Left colon (tissue), 2 donors: ENCODE measurements at places on chromosomes 2 and 18. TPM values are rescaled to one million over a fixed set of nuclear protein-coding genes. Genes with fewer than 3 reads are reported as not detected.
A peak's percentile ranks its signal among the peaks of the same experiment; 100 is the strongest.

DNA sequence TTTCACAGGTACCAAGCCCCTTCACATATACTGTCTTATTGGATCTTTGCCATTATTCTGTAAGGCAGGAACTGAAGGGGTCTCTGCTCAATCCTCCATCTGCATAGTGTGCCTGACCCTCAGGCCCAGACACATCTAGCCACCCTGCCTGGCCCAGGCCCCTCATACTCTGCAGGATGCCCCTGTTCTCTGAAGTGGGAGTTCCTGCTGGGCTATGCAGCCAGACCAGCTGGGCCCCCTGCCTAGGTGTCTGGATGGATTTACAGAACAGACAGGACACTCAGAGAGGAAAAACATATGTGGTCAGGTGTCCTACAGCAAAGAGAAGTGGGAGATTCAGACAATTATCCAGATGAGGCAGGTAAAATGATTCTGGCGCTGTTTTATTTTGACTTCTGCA is 42.0 kb downstream of the SLC4A5 start:
- DNase-seq, result no peak

DNA sequence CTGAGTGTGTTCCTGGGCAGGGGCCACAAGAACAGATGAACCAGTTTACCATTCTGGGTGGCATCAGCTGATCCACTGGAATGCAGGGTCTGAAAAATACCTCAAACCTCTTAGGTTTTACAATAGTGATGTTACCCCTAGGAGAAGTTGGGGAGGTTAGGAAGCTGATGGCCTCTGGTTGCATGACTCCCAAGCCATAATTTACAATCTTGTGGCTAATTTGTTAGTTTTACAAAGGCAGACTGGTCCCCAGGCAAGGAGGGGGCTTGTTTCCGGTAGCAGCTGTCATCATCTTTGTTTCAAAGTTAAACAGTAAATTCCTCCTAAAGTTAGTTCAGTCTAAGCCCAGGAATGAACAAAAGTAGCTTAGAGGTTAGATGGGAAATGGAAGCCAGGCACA is 113.8 kb upstream of the SLC38A11 start:
- no peak for DNase-seq

- DNase-seq, result peak; percentile 31
Observed at GRCh38 chr2:8661736-8662135, 20.1 kb upstream of the ID2 start.

DNA sequence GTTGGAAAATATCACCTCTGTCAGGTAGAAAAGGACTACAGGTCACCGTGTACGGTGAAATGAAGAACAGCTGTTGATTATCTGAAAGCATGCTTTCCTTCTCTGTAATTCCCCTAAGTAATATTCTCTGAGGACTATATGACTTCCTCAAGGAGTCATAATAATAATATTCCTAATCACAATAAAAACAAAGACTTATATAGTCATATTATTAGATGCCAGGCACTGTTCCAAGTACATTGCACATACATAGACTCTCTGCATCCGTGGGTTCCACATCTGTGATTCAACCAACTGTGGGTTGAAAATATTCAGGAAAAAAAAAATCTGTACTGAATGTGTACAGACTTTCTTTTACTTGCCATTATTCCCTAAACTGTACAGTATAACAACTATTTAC is 512.4 kb upstream of the ID2 start:
- DNase-seq, result no peak

The C1QL2 gene
- total RNA-seq, result not detected

DNA sequence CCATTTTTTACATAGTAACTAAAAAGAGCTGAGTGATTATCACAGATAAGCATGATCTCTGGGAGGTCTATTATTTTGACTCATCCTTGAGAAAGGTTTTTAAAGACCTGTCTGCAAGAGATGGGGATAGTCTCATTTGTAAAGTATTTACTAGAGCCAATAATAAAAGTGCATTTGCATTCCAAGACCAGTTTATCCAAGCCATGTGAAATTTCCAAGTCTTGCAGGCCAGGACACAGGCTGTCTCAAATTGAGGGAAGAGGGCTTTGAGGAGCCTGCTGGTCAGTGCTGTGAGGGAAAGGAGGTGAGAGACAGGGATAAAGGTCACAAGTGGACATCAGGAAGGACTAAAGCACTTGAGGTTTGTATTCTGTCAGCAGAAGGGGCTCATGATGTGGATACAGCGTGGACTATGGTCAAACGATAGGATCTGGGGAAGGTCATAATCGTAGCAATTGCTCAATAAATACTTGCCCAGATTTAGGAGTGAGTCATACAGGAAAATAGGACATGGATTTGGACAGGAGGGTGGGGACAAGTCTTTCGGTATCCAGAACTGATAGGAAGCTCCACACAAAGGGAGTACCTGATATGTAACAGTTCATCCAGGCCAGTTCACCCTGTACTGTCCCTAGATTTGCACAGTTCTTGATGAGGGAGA is 6.6 kb upstream of the CDH2 start:
- no peak for DNase-seq

DNA sequence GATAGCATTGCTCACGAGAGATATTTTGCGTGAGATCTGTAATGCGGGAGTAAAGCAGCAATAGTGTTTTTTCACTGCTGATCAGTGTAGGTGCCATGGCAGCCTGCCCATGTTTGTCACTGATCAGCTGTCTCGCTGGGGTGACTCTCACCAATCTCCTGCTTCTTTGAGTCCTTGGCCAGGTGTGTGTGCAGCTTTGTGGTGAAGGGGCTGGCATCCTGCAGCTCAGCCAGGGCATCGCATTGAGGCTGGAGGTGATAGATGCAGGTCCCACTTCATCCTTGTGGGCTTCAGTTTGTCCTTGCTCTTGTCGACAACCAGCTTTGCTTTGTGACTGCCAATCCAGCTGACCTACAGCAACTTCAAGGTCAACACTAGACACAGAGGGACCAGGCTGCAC is 258.3 kb upstream of the CXCR4 start:
- DNase-seq, result no peak

- no peak for DNase-seq
Observed at GRCh38 chr2:6864231-6864754, 1.4 kb downstream of the CMPK2 start.
